ENCODE measurements at places on chromosomes 5 and 9. TPM values are rescaled to one million over a fixed set of nuclear protein-coding genes. Genes with fewer than 3 reads are reported as not detected.

DNA sequence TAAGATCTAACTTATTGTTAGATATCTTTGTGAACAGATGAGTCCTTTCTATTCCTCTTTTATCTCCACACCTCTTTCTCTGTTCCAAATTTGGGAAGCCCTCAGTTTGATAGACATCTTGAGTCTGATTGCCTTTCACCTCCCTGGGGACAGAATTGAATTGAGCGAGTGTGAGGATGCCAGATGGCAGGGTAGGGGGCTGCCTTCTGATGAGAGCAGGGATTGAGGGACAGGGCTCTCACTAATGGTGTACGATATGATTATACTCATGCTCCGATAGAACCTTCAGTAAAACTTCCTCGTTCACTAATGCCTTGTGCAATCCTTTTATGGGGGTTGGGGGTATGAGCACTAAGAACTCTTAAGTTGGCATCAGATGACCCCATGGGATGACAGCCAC, 172.1 kb upstream of the DAP start:
- DNase-seq: no peak

DNA sequence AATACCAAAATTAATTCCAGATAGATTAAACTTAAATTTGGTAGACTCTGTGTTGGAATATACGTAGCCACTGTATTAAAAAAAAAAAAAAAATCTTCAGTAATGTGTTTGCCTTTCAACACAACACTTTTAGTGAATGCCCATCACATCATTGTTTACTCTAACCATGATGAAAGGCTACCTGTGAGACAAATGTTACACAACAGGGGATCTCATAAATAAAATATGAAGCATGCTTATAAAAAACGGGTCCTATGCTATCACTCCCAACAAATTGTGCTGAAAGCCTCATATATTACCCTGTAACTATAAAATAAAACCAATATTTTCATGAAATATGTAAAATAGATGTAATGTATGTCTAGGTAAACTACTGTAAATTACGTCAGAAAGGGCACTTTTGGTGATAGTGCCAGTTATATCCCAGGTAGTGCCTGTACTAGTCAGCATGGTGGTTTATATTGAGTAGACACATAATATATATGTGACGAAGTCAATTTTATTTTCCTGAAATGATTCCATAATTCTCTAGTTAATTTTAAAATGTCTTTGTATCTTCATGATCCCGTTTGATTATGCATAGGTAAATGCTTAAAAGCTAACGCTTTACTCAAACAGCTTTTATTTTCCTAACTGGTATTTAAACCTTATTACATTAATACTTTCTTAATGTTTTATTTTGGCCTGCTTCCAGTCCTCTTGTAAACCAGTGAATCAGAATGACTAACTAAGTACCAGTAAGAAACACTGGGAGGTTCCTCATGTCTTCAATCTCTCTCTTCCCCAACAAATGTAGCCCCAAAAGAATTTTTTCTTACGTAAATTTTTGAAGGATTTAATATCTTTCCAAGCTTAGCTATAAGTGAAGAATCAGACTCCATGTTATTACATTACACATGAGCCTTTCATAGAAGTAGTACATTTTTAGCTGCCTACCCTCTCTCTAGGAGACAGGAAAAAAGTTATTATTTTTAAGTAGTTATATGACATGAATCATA, 420.3 kb downstream of the GABRG2 start:
- peak; percentile 13 for DNase-seq

DNA sequence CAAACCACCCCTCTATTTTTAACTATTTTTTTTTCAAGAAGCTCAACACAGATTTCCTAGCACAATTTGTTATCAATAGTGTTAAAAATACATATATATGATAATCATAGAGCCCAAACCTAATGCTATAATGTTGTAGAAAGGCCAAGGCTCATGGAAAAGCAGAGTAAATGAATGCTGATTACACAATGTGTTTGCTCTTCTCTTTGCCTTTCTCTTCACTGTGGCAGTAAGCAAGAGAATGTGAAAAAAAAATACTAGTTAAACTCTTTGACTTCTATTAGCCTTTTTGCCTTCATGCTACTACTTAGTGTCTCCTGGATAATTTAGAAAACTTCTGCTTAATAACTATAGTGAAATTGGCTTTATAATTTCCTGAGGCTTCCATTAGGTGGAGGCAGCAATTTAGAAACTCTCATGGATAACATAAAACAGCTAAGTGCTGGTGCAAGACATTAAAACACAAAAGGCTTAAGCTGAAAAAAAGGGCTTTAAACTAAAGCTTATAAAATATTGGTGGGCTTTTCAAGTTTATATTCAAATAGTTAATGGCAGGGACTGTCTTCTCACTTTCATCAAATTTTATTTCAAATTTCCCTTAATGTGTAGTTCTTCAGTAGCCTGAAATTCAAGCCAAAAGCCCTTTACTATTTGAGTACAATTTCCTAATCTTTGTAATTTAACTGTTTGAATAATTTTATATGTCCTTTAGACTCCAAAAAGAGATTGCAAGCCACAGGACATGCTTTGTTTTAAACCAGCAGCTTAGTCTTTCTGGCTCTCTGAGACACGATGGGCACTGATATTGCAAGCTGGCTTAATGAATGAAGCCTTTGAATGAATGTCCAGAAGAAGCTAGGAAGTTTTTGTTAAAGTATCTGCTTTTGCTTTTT, 2031.8 kb upstream of the CDH6 start:
- DNase-seq: no peak

GRCh38 chr5:126369995-126370731, 53.0 kb upstream of the GRAMD2B start:
- DNase-seq: no peak

DNA sequence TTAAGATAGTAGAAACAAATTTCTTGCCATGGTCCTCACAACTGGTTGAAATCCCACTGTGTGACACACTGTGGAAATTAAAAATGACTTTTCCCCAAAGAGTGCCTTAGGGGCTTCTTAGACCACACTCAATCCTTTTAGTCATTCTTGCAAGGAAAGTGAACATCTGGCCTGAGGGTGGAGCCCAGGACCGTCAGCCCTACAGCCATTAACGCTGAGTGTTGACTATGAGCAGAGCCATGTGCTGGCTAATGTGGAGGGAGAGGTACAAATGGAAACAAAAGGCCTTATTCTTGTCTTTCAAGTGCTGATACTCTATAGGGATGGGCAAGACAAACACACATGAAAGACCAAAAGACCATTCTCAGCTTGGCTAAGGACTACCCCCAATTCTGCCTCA, 456.5 kb downstream of the ZSWIM6 start:
- no peak for DNase-seq

DNA sequence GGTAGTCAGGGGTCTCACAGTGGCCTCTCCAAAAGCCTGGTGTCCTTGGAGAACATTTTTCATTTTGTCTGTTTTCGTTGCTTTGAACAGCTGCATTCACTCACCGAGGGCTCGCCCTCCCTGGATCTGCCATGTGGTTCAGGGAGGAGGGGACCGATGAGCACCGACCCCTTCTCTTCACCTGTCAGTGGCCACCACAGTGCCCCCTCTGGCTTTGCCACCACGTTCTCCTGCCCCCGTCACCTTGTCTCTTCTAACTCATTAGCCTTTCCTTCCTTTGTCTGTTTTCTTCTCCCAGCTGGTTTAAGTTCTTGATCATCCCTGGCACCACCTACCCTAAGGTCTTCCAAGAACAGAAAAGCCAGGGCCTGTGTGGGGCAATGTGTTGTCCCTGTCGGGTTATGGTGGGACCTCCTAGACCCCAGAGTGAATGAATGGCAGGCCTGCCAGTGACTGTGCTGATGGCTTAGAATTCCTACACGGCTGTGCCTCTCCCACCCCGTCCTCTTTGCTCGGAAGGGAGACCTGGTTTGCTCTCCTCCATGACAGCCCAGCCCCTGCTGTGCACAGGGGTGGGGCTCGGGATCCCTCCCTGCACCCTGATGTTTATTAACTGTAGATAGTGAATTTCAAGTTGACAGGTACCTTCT, 90.0 kb downstream of the ANKRD33B start:
- DNase-seq: no peak

The SLCO6A1 gene
- 0.16 TPM for total RNA-seq

GRCh38 chr9:5566054-5566618, 55.8 kb downstream of the PDCD1LG2 start:
- no peak for DNase-seq

DNA sequence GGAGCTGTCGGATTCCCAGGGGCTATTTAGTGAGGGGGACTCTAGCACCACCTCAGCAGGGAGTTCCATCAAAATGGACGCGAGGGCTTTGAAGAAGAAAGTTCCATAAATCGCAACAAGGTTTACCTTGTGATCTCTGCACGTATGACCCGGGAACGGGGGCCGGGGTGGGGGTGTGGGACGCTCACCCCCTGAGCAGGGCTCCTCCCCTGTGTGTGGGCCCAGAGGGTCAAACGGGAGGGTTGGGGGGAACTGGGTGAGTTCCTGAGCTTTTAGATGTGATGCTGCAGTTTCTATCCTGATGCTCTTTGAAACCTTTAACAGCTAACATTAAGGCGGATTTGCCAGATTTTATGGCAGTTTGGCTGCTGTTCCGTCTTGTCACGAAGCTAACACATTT, 18.9 kb upstream of the LRRC14B start:
- no peak for DNase-seq

DNA sequence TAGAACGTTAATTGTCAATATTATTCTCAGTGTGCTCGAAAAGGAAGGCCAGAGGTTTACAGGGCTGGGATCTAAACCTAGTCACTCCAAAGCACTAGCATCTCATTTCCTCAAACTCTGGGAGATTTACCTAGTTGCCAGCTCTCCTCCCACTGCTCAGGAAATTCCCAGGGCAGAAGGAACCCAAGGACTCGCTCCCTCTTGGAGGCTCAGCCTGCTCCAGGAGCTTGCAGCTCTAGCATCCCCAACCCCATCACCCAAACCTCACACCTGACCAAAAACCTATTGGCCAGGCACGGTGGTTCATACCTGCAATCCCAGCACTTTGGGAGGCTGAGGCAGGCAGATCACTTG, 26.0 kb downstream of the SERINC5 start:
- DNase-seq: no peak

The DBH gene
- 1.5 TPM for total RNA-seq

The OSMR gene
- 15.6 TPM for total RNA-seq

DNA sequence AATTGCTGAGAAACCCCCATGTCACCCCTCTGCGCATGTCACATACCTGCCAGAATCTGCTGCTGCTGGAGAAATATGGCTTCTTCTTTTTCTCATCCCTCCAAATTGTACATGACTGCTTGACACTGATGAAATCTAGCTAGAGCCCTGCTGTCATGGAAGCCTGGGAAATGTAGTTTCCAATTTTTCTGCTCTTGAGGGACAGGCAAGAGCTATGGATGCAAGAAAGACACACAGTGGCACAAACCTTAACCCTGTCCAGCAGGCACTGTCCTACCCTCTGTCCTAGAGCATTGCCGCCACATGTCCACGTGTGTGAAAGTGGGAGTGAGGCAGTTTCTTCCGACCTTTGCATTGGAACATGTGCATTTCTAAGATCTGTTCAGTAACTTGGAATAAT, 255.5 kb upstream of the SEMA6A start:
- DNase-seq: no peak

DNA sequence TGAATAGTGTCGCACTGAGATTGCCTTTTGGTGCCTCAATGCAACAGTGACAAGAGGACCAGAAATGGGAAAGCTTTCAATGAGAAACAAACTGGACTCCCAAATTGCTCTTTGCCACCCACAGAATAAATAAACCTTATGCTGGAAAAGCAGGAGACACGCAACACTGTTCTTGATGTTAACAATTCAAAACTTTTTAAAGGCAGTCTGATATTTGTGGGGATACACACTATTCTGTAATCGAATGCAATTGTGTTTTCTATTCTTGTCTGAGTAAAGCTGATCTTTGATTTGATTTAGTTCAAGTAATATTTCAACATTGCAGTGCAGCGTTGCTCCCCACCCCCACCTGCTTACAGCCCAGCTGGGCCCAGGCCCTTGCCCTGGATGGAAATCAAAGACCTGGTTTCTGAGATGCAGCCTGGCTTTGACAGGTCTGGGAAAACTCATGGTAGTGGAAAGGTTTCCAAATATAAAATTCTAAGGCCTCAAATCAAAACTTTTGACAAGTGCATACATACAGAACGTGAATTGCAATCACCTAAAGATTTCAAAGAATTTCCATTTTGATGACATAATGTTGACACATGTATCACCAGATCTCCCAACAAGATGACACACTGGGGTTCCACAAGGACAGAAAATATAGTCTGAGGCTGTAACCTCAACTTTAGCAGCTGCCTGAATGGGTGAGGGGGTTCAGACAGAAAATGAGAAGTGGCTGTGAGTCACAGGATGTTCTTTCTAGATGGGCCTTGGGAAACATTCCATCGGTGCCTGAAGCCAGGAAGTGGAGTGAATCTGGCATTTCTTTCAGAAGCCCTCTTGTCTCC, 55.1 kb downstream of the ABCA1 start:
- DNase-seq: peak; percentile 95

DNA sequence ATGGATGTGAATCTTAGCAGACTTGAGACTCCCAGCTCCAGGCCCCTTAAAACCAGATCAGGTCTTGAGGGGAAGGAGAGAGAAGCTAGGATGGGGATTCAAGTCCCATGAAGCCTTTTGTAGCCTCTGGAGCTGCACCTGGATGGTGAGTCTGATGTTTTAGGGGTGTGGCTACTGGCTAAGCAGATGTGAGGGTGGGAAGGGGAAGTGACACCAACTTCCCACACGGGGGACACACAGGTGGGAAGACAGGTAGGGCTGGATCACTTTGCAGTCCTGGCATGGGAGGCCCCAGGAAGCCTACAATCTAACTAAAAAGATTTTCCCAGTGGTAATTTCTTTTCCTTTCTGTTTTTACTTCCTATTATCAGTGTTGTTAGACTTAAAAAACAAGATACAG, 38.7 kb upstream of the UBAP2 start:
- DNase-seq: no peak

DNA sequence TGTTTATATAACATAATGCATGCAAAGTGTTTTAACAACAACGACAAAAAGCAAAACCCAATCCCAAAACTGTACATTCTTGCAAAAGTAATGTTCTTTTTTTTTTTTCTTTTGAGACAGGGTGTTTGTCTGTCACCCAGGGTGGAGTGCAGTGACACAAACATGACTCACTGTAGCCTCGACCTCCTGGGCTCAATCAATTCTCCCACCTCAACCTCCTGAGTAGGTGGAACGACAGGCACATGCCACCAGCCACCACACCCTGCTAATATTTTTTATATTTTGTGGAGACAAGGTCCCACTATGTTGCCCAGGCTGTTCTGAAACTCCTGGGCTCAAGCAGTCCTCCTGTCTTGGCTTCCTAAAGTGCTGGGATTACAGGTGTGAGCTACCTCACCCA, 13.6 kb upstream of the HAVCR1 start:
- no peak for DNase-seq

The THBS4 gene
- total RNA-seq: 1.4 TPM

GRCh38 chr5:169301986-169302385, 1.0 kb upstream of the SLIT3 start:
- DNase-seq: no peak

- no peak for DNase-seq
Measured at GRCh38 chr9:1761807-1762206, 253.3 kb upstream of the SMARCA2 start.

GRCh38 chr9:93066978-93067603, 8.6 kb downstream of the SUSD3 start:
- DNase-seq: no peak
